ENCODE measurements at places on chromosomes 11 and 22. TPM values are rescaled to one million over a fixed set of nuclear protein-coding genes. Genes with fewer than 3 reads are reported as not detected.
A peak's percentile ranks its signal among the peaks of the same experiment; 100 is the strongest.

Gene CABP4
- polyA plus RNA-seq, result 1.6 TPM

Gene RASSF7
- 17.3 TPM for polyA plus RNA-seq

Gene CHST1
- polyA plus RNA-seq, result not detected

GRCh38 chr11:39965701-39966100 lies 1493.8 kb downstream of the LRRC4C start:
- no peak for DNase-seq

Gene GRM5
- polyA plus RNA-seq, result not detected

GRCh38 chr11:133214646-133215045 lies 317.7 kb downstream of the OPCML start:
- no peak for DNase-seq

- peak; percentile 29 for DNase-seq
Measured at GRCh38 chr22:44620129-44620840, 81.7 kb upstream of the PRR5 start.

- no peak for DNase-seq
Measured at GRCh38 chr22:27476729-27477128, 324.8 kb downstream of the MN1 start.

GRCh38 chr11:125082040-125082439 lies 18.9 kb downstream of the SLC37A2 start:
- DNase-seq, result no peak

- no peak for DNase-seq
Measured at GRCh38 chr22:30062950-30063349, 17.3 kb upstream of the HORMAD2 start.

- DNase-seq, result no peak
Measured at GRCh38 chr11:65591939-65592857, 3.4 kb downstream of the KCNK7 start.

Gene SHANK2
- polyA plus RNA-seq, result not detected

Gene CBLIF
- not detected for polyA plus RNA-seq

Gene CCDC157
- 2.6 TPM for polyA plus RNA-seq

Gene TRIM49D1
- polyA plus RNA-seq, result not detected

DNA sequence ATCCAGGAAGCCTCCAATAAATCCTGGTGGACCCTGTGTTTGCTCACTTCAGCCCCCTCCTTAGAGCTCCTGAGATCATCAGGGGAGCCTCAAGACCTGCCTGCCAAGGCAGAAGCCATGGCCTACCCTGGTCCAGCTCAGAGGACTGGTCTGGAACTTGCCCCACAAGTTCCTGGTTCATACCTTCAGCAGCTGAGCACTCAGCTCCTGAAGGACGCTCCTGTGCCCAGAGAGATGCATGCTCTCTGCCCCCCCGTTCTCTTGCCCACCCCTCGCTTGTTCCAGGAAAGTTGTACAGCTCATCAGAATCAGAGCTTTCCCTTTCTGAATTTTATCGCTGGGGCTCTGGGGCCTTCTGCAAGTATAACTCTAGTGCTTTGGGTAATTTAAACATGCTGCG lies 210.5 kb upstream of the ISX start:
- no peak for DNase-seq

DNA sequence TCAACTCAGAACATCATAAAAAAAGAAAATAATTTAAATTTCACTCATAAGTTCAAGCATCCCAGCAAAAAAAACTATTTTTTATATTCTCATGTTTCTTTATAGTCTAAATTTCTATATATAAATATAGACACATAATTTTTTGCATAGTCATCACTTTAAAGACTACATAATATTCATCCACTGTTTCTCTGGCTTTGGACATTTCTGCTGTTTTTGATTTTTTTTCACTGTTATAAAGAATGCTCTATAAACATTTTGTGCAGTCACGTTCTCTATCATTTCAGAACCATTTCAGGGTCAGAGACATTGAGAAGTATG lies 59.7 kb upstream of the CLPB start:
- no peak for DNase-seq

Gene RNF214
- polyA plus RNA-seq, result 9.5 TPM

GRCh38 chr11:73295241-73295995 lies 12.7 kb upstream of the ARHGEF17 start:
- peak; percentile 70 for DNase-seq

GRCh38 chr22:37732699-37733607 lies 36.1 kb downstream of the TRIOBP start:
- DNase-seq, result no peak

Gene PYGM
- polyA plus RNA-seq, result not detected

Gene OR5M10
- not detected for polyA plus RNA-seq

- DNase-seq, result no peak
Measured at GRCh38 chr11:198236-198806, 5.4 kb downstream of the SCGB1C1 start.

GRCh38 chr22:43482318-43482625 lies 70.5 kb downstream of the MPPED1 start:
- DNase-seq, result no peak

- no peak for DNase-seq
Measured at GRCh38 chr11:48122246-48122645, 94.4 kb upstream of the OR4B1 start.

Gene HMGXB4
- 16.2 TPM for polyA plus RNA-seq

GRCh38 chr11:75174781-75175370 lies 24.0 kb downstream of the SLCO2B1 start:
- DNase-seq, result no peak

Gene MAJIN
- not detected for polyA plus RNA-seq

Gene CWC15
- 52.6 TPM for polyA plus RNA-seq

Gene PANX2
- 0.08 TPM for polyA plus RNA-seq
